HEK293T (cell line): ENCODE measurements at places on chromosomes 12 and 14.

DNA sequence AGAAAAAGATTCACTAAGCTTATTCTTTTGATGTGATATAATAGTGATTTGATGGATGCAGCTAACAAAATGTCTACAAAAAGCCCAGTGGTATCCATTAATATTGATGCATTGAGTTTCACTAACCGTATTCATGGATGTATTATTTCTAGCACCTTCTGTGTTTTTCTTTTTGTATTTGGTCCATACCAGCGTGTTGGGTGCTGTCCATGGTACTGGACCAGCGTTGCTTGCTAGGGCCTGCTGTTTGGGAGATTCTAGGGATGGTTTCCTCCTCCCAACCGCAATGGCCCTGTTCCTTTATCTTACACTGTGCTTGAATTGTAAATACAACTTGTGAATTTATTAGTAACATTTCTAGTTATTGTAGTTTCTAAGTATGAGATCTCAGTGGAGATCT, 31.7 kb downstream of the ANO4 start:
- peak; percentile 16 for DNase-seq

GRCh38 chr12:115657081-115658013, 620.1 kb downstream of the MED13L start:
- DNase-seq: no peak

DNA sequence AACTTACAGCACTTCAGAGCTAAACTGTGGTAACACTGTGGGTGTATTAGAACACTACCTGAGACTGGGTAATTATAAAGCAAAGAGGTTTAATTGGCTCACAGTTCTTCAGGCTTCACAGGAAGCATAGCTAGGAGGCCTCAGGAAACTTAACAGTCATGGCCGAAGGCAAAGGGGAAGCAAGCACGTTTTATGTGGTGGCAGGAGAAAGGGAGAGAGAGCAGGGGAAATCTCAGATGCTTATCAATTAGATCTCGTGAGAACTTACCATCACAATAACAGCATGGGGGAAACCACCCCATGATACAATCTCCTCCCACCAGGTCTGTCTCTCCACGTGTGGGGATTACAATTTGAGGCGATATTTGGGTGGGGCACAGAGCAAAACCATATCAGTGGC, 512.6 kb downstream of the RERGL start:
- no peak for DNase-seq

DNA sequence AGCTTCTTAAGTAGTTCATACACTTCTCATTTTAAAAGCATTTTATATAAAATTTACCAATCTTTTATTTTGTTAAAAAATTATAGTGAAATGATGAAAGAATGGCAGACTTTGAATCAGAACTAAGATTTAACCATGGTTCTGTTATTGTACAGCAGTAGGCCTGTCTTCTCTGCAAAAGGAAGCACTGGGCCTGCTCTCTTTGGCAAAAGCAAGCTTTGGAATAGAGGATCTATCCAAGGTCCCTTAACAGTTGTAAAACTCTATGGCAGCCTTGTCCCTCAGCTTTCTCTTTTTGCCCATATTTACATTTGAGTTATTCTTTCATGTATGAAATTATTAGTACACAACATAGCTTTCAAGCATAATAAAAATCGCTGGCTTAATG, 82.8 kb downstream of the PLEKHG7 start:
- no peak for DNase-seq
